Fibroblast of lung (primary cell): ENCODE measurements at places on chromosomes 6 and 20. TPM values are rescaled to one million over a fixed set of nuclear protein-coding genes. Genes with fewer than 3 reads are reported as not detected.

Gene OR2W1
- not detected in 2 replicates for total RNA-seq

Gene MYB
- total RNA-seq, result under 0.01 TPM in 1 of 2 replicates, not detected in the other

GRCh38 chr6:17334265-17334664 lies 53.1 kb downstream of the RBM24 start:
- DNase-seq, result peak; percentile 24
- H3K36me3 ChIP-seq, result no peaks in the 10 kb centered on the region
- no peak overlapping the region for H3K27ac ChIP-seq
- no peak overlapping the region for H3K4me3 ChIP-seq
- H3K27me3 ChIP-seq, result no peaks in the 10 kb centered on the region

- H3K4me3 ChIP-seq, result no peak overlapping the region
- no peaks in the 10 kb centered on the region for H3K36me3 ChIP-seq
- no peaks in the 10 kb centered on the region for H3K4me1 ChIP-seq
- no peak for DNase-seq
These were observed 96.8 kb downstream of the SYNE1 start for GRCh38 chr6:152540381-152540780.

Gene FOXO3
- 53.7 and 63.9 TPM in 2 replicates for total RNA-seq

DNA sequence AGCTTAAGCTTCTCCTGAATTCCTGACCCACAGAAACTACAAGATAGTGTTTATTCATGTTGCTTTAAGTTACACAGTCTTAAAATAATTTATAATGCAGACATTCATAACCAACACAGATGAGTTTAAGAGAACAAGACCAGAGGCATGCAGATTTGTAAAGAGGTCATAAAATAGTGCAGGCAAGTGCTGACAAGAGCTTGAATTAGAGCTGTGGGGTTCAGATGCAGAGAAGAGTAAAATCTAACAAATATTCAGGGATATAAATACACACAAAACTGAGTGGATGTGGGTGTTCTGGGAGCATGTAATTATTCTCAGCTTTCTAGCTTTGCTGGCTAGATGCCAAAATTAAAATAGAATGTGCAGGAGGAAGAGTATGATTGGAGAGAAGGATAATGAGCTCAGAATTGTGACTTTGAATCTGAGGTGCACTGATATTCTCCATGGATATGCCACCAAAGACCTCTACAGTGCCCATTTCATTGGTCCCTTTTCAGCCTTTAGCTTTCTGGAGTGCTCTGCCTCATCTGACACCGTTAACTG lies 291.9 kb upstream of the SGK1 start:
- no peaks in the 10 kb centered on the region for H3K27me3 ChIP-seq
- no peak overlapping the region for H3K27ac ChIP-seq
- no peak overlapping the region for H3K4me3 ChIP-seq
- H3K4me1 ChIP-seq, result no peaks in the 10 kb centered on the region
- no peaks in the 10 kb centered on the region for H3K36me3 ChIP-seq

Gene LY6G6F
- total RNA-seq, result not detected in 2 replicates

GRCh38 chr20:20606050-20606449 lies 106.4 kb downstream of the RALGAPA2 start:
- H3K4me1 ChIP-seq, result no peaks in the 10 kb centered on the region
- H3K27ac ChIP-seq, result no peak overlapping the region
- no peak for DNase-seq

Gene C20orf141
- not detected in 2 replicates for total RNA-seq

DNA sequence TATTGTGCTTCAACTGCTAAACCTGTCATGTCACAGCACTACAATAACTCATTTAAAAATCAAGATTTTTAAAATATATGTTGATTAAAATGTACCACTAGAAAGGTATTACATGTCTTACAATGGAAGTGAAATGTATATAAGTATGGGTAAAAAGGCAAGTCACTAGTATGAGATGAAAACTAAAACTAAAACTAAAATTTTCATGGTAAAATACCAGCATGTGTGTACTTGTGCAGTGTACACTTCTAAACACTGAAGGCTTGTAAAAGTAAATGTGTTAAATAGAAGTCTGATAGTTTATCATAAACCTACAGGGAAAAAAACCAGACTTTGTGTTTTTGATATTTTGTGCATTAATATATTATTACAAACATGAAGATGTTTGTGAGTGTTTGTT lies 13.7 kb upstream of the TMEM244 start:
- no peak for DNase-seq
- no peaks in the 10 kb centered on the region for H3K36me3 ChIP-seq
- H3K27ac ChIP-seq, result no peak overlapping the region
- no peaks in the 10 kb centered on the region for H3K4me1 ChIP-seq

- H3K4me3 ChIP-seq, result no peak overlapping the region
- no peaks in the 10 kb centered on the region for H3K36me3 ChIP-seq
- DNase-seq, result no peak
These were observed 4.8 kb upstream of the DUSP22 start for GRCh38 chr6:287489-287860.

GRCh38 chr20:50210066-50210619 lies 19.5 kb downstream of the CEBPB start:
- no peaks in the 10 kb centered on the region for H3K36me3 ChIP-seq
- no peak overlapping the region for H3K27ac ChIP-seq
- H3K4me3 ChIP-seq, result no peak overlapping the region
- peaks cover 4% of the 10 kb centered on the region for H3K4me1 ChIP-seq

GRCh38 chr6:43935921-43936439 lies 166.0 kb downstream of the VEGFA start:
- no peak overlapping the region for H3K27ac ChIP-seq
- no peak overlapping the region for H3K4me3 ChIP-seq
- DNase-seq, result no peak
- peaks cover 3% of the 10 kb centered on the region for H3K27me3 ChIP-seq

Gene RSPH4A
- total RNA-seq, result under 0.01 and 0.17 TPM in 2 replicates

Gene NRSN2
- total RNA-seq, result 23.1 and 34.5 TPM in 2 replicates

Gene HCK
- total RNA-seq, result not detected in 2 replicates

DNA sequence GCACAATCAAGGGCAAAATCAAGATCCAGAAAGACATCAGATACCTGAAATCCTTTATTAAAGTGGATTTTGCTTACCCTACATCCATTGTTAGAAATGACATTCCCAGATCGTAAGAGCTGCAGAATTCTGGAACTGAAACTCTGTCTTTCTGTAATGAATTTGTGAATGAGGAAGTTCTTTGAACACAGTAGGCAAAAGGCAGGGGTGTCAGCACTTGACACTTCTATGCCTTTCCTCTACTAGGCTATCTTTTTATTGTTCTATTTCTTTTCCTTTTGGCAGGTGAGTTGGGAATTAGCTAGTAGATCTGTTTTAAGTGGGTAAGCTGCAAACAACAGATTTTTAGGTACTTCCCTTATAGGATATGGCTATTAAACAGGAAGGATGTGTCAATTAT lies 126.3 kb downstream of the CARMIL1 start:
- no peaks in the 10 kb centered on the region for H3K36me3 ChIP-seq
- no peak for DNase-seq

DNA sequence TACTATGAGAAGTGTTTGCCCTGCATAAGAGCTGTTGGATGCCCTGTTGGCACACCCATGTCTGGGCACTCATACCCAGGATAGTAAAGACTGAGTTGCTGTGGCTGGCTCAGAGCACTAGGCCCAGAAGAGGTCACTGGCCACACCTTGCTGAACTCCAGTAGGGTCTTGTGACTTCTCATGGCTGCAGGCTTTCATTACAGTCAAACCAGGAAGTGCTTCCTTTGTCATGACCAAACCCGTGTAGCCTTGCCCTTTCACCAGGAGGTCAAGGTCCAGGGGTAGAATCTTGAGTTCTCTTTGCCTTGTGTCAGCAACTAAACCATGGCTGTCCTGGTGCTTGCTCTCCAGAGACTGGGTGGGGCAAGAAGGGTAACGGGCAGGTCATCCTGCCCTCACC lies 49.5 kb downstream of the CD164 start:
- H3K36me3 ChIP-seq, result no peaks in the 10 kb centered on the region
- no peak overlapping the region for H3K27ac ChIP-seq
- H3K27me3 ChIP-seq, result no peaks in the 10 kb centered on the region
- no peaks in the 10 kb centered on the region for H3K4me1 ChIP-seq
- DNase-seq, result no peak
- H3K4me3 ChIP-seq, result no peak overlapping the region

DNA sequence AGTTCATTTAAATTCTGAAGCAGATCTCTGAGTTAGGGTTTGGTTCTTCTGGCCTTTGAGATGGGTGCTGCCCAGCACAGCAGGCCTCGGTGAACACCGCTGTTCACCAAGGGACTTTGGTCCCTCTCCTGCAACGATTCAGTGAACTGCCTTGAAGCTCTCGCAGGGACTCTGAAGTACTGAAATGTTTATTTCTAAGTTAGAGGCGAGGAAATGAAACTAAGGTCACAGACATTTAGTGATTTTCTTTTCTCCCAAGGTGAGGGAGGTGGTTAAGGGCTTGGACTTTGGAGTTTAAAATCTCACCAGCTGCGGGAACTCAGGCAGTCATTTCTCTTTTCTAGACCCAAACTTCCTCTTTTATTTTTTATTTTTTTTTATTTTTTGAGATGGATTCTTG lies 26.2 kb downstream of the E2F3 start:
- no peaks in the 10 kb centered on the region for H3K4me1 ChIP-seq
- DNase-seq, result no peak
- H3K27ac ChIP-seq, result no peak overlapping the region
- no peaks in the 10 kb centered on the region for H3K27me3 ChIP-seq
